ENCODE measurements at places on chromosomes 2 and 18. TPM values are rescaled to one million over a fixed set of nuclear protein-coding genes. Genes with fewer than 3 reads are reported as not detected.

DNA sequence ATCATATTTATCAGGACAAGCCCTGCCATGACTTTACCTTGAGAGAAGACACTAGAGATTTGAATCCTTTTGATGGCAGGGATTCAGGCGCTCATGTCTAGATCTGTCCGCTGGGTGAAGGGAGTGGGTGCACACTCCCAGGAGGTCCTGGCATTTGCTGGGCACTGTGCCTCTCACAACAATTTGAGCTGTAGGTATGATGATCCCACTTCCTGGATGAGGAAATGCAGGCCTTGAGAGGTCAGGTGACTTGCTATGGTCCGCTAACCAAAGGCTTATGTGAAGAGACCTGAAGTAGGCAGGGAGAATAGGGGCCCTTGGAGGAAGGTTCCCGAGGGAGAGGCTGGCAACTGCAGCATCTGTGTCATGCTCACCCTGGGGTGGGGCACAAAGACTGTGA, 206.1 kb downstream of the HAUS1 start:
- no peak overlapping the region for H3K4me3 ChIP-seq
- no peaks in the 10 kb centered on the region for H3K27me3 ChIP-seq
- H3K36me3 ChIP-seq: no peaks in the 10 kb centered on the region
- no peak for DNase-seq

DNA sequence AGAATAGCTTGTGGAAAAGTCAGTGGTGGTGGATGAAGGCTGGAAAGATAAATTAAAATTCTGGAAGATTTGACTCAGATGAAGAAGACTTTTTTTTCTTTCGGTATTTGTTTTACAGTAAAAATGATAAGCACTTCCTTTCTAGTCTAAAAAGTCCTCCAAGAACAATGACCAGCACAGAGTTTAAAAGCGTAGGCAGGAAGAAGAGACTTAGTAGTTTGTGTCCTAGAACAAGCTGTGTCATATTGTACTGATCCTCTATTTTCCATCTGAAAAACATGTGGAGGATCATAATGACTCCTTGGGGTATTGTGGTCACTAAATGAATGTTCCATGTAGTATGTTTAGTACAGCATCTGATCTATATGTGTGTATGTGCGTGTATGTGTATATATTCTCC, 132.4 kb upstream of the FSHR start:
- no peak overlapping the region for H3K4me3 ChIP-seq
- H3K4me1 ChIP-seq: no peaks in the 10 kb centered on the region
- H3K27ac ChIP-seq: no peak overlapping the region

GRCh38 chr2:37892436-37893114, 32.5 kb upstream of the RMDN2 start:
- no peaks in the 10 kb centered on the region for H3K36me3 ChIP-seq
- H3K4me3 ChIP-seq: no peak overlapping the region
- no peak for DNase-seq
- H3K27ac ChIP-seq: no peak overlapping the region
- no peaks in the 10 kb centered on the region for H3K27me3 ChIP-seq

GRCh38 chr2:159228081-159228581, 58.4 kb downstream of the WDSUB1 start:
- peaks cover 96% of the 10 kb centered on the region for H3K36me3 ChIP-seq
- no peaks in the 10 kb centered on the region for H3K4me1 ChIP-seq
- no peak for DNase-seq

The DOCK10 gene
- 0.44 TPM for total RNA-seq

The SKA1 gene
- total RNA-seq: 70.6 TPM

- no peak overlapping the region for H3K4me3 ChIP-seq
- no peaks in the 10 kb centered on the region for H3K27me3 ChIP-seq
- no peaks in the 10 kb centered on the region for H3K36me3 ChIP-seq
- no peaks in the 10 kb centered on the region for H3K4me1 ChIP-seq
Measured at GRCh38 chr2:82650038-82650437, 1809.0 kb downstream of the SUCLG1 start.

The MFSD6 gene
- total RNA-seq: 1.1 TPM

- no peak overlapping the region for H3K4me3 ChIP-seq
- no peak overlapping the region for H3K27ac ChIP-seq
- H3K4me1 ChIP-seq: no peaks in the 10 kb centered on the region
- H3K27me3 ChIP-seq: no peaks in the 10 kb centered on the region
- DNase-seq: no peak
- no peaks in the 10 kb centered on the region for H3K36me3 ChIP-seq
Measured at GRCh38 chr2:187594801-187595200, 40.6 kb upstream of the TFPI start.

- H3K27me3 ChIP-seq: peaks cover 65% of the 10 kb centered on the region
- DNase-seq: no peak
- no peaks in the 10 kb centered on the region for H3K4me1 ChIP-seq
- no peak overlapping the region for H3K27ac ChIP-seq
Measured at GRCh38 chr2:88067189-88067588, 436 bp upstream of the SMYD1 start.

The SPP2 gene
- total RNA-seq: not detected

DNA sequence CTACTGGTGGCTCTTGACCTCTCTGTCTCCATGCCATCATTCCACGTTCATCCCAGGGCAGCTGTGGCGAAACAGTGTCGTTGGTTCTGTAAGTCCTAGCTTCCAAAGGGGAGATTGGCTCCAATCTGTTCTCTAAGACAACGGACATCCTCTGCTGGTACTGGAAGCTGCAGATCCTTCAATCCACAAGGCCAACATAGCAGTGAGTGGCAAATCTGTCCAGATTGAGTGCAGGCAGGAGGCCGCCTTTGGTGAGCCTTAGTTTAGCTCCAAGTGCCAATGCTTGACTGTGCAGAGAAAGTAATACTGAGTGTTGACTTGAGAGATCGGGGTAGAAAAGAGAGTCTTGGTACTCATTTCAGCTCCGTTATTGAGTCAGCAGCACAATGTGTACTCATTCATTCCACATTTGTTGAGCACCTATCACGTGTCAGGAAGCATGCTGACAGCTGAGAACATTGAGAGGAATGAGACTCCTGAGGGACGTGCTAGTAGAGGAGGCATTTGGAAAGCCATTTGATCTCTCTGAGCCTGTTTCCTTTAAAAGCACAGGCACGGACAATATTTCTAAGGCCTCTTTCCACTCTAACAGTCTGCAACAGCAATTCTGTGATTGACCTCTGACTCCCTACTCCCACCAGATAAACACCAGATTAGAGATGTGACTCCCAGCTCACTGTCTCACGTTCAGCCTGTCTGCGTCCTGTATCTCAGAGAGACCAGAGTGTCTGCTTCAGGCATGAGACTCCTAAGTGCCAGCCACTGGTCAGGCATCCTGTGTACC, 306.0 kb downstream of the CLIP4 start:
- no peaks in the 10 kb centered on the region for H3K36me3 ChIP-seq
- peak overlapping the region; percentile 68 for H3K27ac ChIP-seq
- no peaks in the 10 kb centered on the region for H3K27me3 ChIP-seq
- peaks cover 4% of the 10 kb centered on the region for H3K4me1 ChIP-seq

DNA sequence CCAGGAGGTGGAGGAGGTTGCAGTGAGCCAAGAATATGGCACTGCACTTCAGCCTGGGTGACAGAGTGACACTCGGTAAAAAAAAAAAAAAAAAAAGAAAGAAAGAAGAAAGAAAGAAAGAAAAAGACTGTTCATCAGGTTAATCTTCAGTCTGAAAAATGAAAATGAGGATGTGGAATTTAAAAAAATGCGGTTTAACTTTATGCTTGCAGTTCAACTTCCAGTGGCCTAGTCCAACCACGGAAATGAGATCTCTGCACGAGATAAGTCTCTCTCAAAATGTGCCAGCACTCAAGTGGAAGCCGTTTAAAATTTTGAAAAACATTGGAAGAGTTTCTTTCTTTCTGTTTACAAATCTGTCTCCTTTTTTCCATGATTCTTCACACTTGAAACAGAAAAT, 112.1 kb downstream of the DOCK10 start:
- H3K4me3 ChIP-seq: no peak overlapping the region
- no peaks in the 10 kb centered on the region for H3K4me1 ChIP-seq
- DNase-seq: no peak
- H3K27ac ChIP-seq: no peak overlapping the region
- H3K27me3 ChIP-seq: no peaks in the 10 kb centered on the region

Measured in endodermal cell (in vitro differentiated cells).